ENCODE measurements at places on chromosomes 5 and 9.
A peak's percentile ranks its signal among the peaks of the same experiment; 100 is the strongest.

DNA sequence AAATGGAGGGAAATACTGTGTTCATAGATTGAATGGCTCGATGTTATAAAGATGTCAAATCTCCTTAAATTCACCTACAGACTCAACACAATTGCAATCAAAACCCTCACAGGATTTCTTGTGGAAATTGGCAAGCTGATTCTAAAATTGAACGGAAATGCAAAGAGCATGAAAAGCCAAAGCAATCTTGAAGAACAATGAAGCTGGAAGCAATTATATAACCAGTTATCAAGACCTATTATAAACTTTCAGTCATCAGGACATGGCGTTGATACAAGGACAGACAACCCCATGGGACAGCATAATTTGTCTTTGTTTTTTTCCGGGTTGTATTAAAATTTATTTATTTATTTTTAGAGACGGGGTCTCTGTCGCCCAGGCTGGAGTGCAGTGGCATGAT, 53.5 kb upstream of the OTULINL start:
- no peak for DNase-seq

- DNase-seq: no peak
These were observed 150.2 kb upstream of the PAPPA start for GRCh38 chr9:116003397-116003796.

DNA sequence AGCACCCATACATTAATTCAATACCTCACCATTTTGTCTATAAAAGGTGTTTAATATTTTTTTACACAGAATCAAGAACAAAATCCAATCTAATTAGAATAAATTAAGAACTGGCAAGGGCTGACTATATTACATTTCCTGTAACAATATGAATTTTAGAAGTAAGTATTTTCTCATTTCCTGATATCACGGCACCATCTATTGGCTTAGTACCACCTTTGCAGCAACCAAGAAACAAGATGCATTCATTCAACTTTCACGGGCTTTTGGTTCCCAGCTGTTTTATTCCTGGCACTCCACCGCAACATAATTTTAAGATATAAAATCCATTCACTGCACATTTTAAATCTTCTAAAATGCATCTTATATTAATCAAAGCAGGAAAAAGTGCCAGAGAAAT, 20.6 kb downstream of the PSMB7 start:
- no peak for DNase-seq

- peak; percentile 74 for DNase-seq
These were observed 475 bp upstream of the GOLM1 start for GRCh38 chr9:86099701-86100364.

- DNase-seq: peak; percentile 88
These were observed at the start of gene DAB2 for GRCh38 chr5:39424736-39425637. Gene DAB2 (minus strand): TSS chr5:39424980. CDS start chr5:39394320, 30,660 bp downstream.

DNA sequence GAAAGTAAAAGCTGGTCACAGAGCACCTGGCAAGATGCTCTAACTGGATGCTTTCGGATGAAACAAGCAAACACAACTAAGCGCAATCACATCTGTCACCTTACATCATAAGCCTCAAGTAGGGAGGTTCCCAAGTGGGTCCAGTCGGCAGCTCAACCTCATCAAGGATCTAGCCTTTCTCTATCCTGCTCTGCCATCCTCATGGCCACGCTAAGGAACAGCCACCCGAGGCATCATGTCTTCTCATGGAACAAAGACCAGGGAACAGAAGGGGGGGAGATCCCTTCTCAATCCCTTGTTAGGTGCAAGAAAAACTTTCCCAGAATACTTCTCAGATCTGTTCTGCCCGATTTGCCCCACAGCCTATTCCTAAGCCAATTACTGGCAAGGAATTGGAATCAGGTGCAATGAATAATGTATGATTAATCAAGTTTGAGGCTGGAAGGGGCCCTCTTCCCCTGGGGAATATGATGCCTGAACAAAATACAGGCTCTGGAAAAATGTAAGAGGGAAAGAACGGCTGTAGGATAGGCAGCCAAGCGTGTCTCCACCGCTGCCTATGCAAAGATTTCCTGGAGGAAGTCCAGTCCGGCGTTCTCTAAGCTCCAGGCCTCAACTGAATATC, 1.3 kb upstream of the HABP4 start:
- no peak for DNase-seq

DNA sequence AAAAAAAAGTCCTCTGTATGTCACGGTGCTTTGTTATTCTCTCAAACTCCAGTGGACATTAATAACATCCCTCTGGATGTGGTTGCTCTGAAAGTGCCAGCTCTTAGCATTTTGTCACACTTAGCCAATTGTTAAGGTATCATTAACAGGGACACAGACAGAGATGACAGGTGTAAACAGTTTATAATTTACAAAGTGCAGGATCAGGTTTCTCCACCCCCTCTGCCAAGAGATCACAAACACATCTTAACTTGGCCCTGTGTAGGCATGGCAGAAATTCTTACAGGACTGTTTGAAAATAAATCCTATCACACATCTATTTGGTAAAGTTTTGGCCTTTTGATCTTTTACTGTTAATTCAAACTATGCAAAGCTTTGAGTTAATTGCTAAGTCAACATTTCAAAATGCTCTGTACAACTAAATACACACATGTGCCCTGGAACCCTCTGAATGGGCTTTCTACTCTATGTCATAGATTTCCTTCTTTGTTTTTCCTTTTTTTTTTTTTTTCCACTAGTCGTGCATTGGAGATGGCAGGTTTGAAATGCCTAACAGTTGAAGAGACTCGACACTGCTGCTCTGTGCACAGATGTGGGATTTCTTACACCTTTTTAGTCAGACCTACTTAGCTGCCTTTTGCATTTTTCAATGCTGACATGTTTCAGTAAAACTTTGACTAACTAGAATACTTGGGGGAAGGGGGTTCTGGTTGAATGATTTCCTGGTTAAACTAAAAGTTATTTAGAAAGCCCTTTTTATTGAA, 41.7 kb downstream of the SEMA6A start:
- DNase-seq: no peak

DNA sequence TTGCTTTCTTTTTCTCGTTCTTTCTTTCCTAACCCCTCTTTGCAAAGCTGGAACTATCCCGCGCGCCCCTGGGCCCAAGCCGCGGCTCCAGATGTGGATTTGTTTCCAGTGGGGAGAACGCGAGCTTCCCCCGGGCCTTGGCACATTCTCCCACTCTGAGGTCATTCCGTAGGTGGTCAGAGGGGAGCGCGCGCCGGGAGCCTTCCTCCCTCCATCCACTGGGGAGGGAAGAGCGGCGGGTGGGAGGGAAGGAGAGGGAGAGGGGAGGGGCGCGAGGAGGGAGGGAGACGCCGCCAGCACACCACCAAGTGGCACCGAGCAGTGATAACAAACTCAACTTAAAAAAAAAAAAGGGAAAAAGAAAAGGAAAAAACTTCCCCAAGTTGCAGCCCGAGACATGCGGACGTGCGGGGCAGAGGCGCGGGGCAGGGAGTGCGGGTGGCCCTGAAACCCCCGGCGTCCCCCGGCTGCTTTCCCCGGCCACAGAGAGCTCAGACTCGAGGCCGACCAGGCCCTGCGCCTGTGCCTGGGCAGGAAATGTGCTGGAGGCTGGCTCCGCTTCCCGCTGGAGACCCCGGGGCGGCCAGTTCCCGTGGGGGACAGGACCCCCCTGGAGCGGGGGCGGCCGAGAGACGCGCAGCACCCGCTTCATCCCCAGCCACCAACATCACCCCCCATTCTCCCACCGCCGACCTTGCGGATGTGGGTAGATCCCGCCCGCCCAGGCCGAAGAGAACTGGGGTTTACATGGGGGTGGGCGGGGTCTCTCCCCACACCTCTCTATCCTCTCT, 3.1 kb downstream of the IER5L start:
- no peak for DNase-seq

DNA sequence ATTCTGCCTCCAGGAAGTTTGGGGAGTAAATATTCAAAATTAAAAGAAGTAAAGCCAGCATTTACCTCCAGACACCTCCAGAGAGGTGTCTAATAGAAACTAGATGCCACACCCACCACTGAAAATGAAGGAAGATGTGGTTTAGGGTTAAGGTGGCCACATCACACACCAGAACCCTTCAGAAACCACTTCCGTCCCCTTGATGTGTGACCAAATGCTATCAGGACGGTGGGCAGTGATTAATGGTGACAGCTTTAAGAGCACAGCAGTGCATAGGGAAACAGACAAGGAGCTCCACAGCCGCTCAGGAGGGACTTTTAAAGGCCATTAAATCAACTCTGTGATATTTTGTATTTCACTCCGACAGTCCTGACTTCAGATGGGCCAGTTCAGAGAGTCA, 295.2 kb downstream of the BRINP1 start:
- no peak for DNase-seq

DNA sequence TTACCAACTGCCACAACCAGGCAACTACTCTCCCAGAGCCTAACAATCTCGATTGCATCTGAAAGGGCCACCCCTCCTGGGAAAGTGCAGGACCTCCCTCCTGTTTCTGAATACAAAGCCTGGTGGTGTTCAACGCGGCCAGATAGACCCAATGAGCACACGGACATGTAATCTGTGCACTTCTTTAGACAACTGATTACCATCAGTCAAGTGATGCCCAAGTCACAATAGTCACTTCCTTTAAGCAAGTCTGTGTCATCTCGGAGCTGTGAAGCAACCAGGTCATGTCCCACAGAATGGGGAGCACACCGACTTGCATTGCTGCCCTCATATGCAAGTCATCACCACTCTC, 739 bp downstream of the C9orf72 start:
- no peak for DNase-seq

- DNase-seq: no peak
These were observed 52.7 kb downstream of the ITGA1 start for GRCh38 chr5:52840277-52841050.

- DNase-seq: no peak
These were observed 39.5 kb upstream of the MAMDC2 start for GRCh38 chr9:70003901-70004714.

- no peak for DNase-seq
These were observed 418.3 kb upstream of the IRX4 start for GRCh38 chr5:2300861-2301574.

GRCh38 chr5:147170603-147171002, 64.2 kb upstream of the STK32A start:
- DNase-seq: no peak

- peak; percentile 94 for DNase-seq
These were observed at the start of the genes C9orf43 and POLE3 for GRCh38 chr9:113410207-113410864. Gene C9orf43 (plus strand): TSS chr9:113410747. CDS start chr9:113413494, 2,747 bp downstream. Gene POLE3 (minus strand): TSS chr9:113410675. CDS start chr9:113410293, 382 bp downstream.

- no peak for DNase-seq
These were observed 832 bp downstream of the EIF4EBP3 start for GRCh38 chr5:140548300-140548688.

Measured in H1 (cell line).